ENCODE measurements at places on chromosomes 11 and 22.
A peak's percentile ranks its signal among the peaks of the same experiment; 100 is the strongest.

DNA sequence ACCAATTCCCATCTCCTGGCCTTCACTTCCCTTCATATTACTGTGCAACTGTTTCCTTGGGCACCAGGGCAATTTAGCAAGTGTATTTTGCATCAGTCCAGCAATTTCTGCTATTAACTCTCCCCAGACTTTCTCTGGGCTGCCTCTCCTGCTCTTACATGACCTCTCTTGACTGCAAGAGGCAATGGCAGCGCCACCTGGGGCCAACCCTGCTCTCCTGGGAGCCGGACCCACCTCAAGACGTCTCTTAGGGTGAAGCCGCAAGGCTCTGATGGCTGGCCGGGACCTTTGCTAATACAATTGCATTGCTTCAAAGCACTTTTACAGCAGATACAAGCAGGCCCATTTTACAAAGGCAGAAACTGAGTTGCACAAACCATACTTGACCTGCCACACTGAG, 360.2 kb downstream of the CADM1 start:
- DNase-seq = no peak

DNA sequence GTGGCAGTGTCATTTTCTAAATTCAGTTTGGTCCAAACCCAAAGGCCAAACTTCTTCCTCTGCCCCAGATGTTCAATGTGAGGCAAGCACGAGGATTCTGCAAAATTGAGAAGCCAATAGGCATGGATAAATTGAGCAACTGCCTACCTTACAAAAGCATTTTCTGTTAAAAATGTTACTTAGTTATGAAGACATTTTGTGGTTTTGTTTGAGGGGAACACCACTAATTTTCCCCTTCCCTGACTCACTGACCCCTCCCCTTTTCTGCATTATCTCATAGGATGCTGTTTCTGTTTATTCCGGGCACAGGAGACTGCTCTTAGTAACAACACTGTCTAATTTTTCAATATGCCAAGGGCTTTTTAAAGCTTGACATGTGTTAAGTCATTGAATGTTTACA, 462.8 kb downstream of the INSC start:
- no peak for DNase-seq

DNA sequence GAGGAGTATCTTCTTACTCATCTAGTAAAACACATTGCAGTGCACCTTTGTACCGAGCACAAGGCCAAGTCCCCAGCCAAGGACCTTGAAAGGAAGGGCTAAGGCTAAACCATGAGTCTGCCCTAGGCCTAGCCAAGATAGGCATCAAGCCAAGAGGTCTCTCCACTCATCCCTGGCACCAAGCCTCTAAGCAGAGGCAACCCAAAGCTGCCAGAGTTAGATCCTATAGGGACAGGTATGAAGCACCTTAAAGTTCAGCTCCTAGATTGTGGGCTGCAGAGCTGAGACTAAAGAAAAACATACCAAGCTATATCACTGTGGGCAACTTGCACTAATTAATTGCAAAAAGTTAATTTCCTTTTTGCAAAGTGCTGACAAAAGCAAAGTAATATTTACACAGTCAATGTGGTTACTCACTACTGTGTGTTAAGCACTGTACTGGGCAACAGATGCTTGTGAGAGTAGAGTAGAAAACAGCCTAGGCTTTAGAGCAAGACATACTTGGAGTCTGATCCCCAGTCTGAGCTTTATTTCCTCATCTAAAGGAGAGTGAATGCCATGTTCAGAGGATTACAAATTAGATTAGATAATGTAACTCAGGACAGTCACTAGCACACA, 7.2 kb downstream of the COA4 start:
- no peak for DNase-seq

GRCh38 chr11:117510646-117511045, 183.0 kb downstream of the CEP164 start:
- DNase-seq = no peak

GRCh38 chr11:2940147-2940920, 11.1 kb upstream of the PHLDA2 start:
- no peak for DNase-seq

GRCh38 chr11:2904153-2905052, 18.8 kb upstream of the CDKN1C start:
- DNase-seq = no peak

- DNase-seq = no peak
These were observed 26.0 kb downstream of the RPUSD4 start for GRCh38 chr11:126185259-126186024.

GRCh38 chr11:78291503-78292108, 102.9 kb downstream of the USP35 start:
- DNase-seq = no peak

DNA sequence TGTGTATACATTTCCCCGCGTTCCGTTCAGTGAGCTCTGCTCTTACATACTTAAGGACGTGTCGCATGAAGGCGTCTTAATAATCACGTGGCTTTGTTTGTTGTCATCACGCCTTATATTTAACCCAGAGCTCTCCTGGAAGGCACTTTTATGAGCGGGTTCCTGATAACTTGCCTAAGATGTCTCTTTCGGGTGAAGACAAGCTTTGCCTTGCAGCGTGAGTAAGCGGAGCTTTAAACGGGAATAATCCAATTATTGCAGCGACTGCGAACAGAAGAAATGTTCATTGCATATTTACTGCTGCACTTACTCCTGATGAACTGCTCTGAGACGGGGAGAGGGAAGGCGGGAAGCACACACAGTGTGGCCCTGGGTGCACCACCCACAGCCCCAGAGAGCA, 1128.2 kb downstream of the BRD1 start:
- DNase-seq = no peak

DNA sequence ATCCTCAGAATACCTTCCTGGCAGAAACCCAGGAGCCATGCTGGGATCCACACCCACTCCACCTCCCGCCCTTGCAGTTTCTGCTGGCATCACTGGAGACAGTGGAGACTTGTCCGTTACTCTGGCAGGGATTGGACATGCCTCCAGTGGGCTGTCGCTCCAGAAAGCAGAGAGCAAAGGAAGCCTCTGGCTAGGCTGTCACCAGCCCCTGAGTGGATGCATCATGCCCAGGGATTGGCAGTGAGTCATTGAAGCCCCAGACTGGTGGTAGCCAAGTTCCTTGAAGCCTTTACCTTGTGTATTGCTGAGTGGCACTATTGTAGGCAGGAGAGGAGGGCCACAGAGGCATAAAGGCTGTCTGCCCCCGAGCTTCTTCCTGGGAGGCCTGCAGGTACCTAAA, 34.8 kb upstream of the E2F8 start:
- DNase-seq = no peak

DNA sequence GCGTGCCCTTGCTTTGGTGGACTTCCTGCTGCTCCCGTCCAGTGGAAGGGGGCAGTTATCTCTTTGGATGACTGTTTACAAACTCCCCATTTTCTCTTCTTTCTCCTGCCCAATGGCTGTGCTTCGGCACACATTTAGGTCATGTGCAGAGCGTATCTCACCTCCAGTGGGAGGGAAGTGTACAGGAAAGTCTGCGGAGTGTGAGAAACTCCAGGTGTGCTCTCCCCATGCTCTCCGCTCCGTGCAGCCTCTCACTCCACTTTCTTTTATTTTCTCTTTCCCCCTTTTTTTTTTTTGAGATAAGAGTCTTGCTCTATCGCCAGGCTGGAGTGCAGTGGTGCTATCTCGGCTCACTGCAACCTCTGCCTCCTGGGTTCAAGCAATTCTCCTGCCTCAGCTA, 11.9 kb upstream of the TEF start:
- no peak for DNase-seq

- no peak for DNase-seq
These were observed 3.8 kb upstream of the PYGM start for GRCh38 chr11:64763526-64764039.

GRCh38 chr11:44990665-44991064, 40.0 kb upstream of the TP53I11 start:
- no peak for DNase-seq

GRCh38 chr22:48410536-48410935, 1417.1 kb downstream of the BRD1 start:
- no peak for DNase-seq

- DNase-seq = no peak
These were observed 17.1 kb downstream of the LRP5 start for GRCh38 chr11:68329536-68329935.

GRCh38 chr22:40176921-40177737, 596 bp upstream of the TNRC6B start:
- DNase-seq = peak; percentile 42

- DNase-seq = no peak
These were observed 100.8 kb upstream of the PRR5 start for GRCh38 chr22:44601189-44601588.

- DNase-seq = no peak
These were observed 1097.4 kb upstream of the CCDC90B start for GRCh38 chr11:84383576-84383975.

- no peak for DNase-seq
These were observed 76.5 kb downstream of the C11orf91 start for GRCh38 chr11:33624083-33624482.

DNA sequence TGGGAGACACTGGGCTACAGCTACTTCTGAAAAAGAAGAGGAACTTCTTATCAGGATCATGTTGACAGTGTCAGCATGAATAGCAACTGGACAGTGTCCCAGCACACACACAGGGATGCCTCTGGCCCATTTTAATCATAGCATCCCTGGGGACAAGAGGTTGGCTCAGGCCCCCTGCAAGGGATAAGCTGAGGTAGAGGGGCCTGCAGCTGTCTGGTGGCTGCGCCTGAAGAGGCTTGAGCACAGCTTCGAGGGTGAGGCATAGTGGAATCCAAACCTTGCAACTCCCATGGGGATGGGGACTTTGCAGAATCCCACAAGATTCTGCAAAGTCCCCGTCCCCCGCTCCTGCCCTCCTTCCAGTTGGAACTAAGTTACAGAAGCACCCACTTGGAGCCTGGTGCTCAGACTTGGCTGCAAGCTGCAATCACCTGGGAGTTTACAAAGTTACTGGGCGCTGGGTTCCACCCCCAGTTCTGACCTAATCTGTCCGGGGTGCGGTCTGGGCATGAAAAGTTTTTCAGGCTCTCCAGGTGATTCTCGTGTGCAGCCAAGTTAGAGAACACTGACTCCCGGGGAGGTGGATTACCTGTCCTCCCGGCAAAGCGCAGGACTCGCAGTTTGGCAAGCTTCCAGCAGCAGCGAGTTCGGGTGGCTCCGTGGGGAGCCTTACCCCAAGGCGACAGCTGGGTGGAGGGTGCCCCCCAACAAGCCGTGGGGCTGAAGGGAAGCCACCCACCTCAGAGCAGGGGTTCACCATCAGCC, 16.0 kb upstream of the LINC01488 start:
- no peak for DNase-seq

GRCh38 chr11:107042748-107043147, 24.5 kb upstream of the GUCY1A2 start:
- no peak for DNase-seq

- peak; percentile 59 for DNase-seq
These were observed at the start of gene PPARA for GRCh38 chr22:46150034-46150654. TSS of gene PPARA (plus strand) at chr22:46150526. CDS start at chr22:46198384, 47,858 bp downstream.

- DNase-seq = no peak
These were observed 242.6 kb upstream of the FAT3 start for GRCh38 chr11:91981995-91982394.

DNA sequence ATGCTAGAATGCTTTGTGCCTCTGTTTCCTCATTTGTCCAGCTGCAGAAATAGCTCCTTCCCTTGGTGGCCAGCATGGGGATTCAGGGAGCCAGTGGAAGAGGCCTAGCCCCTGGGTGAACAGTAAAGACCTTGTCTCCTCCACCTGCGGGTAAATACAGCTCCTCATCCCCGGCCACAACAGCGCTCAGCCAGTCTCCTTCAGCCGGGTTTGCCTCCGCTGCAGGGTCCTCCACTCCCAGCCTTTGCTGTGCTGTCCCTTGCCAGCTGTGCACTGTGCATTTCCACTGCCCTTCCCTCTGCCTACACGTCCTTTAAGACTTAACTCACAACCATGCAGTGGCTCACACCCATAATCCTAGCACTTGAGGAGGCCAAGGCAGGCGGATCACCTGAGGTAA, 1.5 kb upstream of the CDC42EP1 start:
- no peak for DNase-seq

GRCh38 chr11:110032259-110032658, 60.9 kb upstream of the ZC3H12C start:
- DNase-seq = no peak

- DNase-seq = no peak
These were observed 815.9 kb downstream of the KCNA4 start for GRCh38 chr11:29200791-29201562.
